CD4-positive, alpha-beta T cell treated with Interleukin-21 for 1 hour (primary cell): ENCODE measurements at places on chromosomes 6 and 20.
A peak's percentile ranks its signal among the peaks of the same experiment; 100 is the strongest.

DNA sequence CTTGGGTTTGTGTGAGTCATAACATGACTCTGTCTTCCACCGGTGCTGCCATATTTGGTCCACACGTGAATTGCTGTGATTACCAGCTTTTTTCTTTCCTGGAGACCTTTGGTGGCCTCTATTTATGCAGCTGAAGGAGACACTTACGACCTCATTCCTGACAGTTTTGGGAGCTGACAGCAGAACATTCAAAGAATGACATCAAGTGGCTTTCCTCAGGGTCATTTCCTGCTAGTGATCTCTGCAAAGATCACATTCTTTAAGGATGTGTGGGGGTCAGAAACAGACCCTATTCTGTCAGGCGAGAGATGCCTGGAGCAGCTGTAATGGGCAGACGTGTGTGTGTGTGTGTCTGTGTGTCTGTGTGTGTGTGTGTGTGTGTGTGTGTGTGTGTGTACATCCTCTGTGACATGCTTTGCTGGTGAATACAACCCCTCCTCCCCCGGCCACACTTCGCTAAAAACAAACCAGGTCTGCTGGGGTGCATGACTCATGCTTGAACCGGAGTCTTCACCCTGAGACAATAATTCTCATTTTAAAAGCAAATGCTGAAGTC is 115.6 kb downstream of the TMEM170B start:
- DNase-seq = peak; percentile 7

- DNase-seq = no peak
These were observed 23.6 kb downstream of the SMOC2 start for GRCh38 chr6:168464546-168464945.

DNA sequence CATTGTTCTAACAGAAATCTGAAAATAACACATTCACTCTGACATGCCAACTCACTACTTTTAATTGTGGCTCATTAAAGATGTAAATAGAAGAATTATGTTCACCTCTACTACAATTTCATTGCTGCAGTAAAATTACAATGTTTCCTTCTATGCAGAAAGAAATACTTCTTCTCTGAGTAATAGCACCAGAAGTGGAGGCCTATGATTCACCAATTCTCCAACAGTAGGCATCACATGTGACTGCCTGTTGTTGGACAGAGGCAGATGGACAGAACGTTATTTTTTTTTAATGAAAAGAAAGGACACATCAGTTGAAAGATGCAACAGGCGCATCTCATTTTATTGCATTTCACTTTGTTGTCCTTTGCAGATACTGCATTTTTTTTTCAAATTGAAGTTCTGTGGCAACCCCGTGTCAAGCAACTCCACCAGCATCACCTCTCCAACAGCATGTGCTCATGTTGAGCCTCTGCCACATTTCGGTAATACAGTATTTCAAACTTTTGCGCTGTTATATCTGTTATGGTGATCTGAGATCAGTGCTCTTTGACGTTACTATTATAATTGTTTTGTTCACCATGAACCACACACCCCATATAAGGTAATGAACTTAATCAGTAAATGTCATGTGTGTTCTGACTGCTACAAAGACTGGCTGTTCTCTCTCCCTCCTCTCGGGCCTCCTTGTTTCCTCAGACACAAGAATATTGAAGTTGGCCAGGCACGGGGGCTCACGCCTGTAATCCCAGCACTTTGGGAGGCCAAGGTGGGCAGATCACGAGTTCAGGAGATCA is 121.4 kb downstream of the ATXN1 start:
- no peak for DNase-seq

DNA sequence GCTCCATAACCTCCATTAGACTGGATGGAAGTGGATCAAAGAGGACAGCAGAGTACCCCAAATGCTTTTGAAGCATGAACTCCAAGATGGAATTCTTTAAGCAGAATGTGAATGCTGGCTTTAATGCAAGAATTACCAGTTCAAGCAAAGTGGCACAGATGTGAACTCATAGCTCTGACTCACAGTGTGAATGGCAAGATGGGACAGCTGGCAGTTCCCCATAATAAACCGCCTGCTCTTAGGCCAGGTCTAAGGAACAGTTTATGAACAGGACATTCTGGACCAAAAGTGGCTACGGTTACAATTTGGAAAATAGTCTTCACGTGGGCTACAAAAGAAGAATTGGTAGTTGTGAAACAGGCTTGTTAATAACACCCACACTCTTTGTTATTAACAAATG is 76.5 kb downstream of the SPTLC3 start:
- no peak for DNase-seq

DNA sequence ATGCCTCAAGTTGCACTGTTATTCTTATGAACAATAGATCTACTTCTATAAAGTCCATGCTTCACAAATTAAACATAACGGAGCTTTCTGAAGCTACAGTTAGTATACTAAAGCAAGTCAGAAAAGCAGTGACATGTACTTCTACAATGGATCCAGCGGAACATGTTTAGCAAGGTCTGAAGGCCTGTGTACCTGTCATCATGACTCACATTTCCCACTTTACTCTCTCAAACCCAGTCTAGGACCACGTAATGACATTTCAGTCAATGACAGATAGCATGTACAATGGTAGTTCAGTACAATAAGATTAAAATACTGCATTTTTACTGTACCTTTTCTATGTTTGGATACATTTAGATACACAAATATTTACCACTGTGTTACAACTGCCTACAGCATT is 132.1 kb downstream of the MMS22L start:
- DNase-seq = no peak

- DNase-seq = no peak
These were observed 2.9 kb upstream of the AKAP7 start for GRCh38 chr6:131132360-131132759.

DNA sequence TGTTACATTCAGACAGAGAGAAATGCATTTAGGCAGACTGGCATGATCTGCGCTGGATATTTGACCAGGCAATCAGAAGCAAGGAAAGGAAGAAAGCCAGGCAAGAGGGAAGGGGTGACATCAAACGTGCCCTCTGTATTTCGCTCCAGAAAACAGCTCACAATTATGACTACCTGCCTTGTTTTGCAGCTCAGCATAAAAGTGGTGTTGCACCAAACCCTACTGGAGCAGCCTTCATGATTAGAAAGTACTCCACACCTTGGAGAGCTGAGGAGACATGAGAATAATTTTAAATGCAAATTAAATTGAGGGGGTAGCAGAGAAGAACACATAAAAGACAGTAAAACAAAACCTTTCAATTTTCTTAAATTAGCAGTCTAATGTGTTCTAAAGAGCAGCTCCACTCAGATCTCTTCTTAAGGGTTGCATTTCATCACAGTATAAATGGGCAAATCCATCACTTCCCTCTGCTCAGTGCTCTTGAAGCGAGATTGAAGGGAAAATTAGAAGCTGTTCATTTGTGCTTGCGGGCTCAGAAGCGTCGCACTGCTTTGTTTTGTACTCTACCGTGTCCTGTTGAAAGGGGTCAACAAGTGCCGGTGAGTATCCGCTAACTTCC is at the start of gene PHACTR1:
Gene PHACTR1 (plus strand): TSS at position 470 of the 619 bp plus-strand sequence.
- DNase-seq = no peak

GRCh38 chr20:6663104-6663503 is 104.4 kb upstream of the BMP2 start:
- DNase-seq = no peak
